Stimulated activated CD8-positive, alpha-beta memory T cell treated with anti-CD3 and anti-CD28 coated beads, Interleukin-2, amount 100 ng/mL, for 1 hour (primary cell): ENCODE measurements at places on chromosomes 11 and 22.

DNA sequence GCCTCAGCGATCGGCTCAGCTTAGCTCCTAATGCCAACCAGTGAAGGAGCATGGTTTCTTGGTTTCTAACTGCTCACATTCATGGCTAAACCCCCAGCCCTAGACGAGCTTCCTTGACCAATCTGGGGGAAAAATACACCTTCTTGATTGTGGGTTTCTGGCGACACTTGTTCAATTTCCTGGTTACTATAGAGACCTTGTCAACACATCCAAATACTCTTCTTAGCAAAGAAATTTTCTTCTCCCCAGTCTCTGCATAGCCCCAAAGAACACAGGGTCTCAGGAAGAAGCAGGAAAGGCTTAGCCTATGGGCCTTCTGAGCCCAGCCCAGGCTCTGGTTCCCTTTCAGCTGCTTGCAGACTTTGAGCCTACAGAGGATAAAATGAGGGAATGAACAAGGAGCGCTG, 88.5 kb upstream of the SYT13 start:
- DNase-seq, result no peak

GRCh38 chr11:119317592-119318239, 786 bp upstream of the MCAM start:
- no peak for DNase-seq

- no peak for DNase-seq
These were observed 423.5 kb upstream of the B3GAT1 start for GRCh38 chr11:134835561-134835960.

GRCh38 chr11:111604392-111605009, 2.3 kb downstream of the SIK2 start:
- no peak for DNase-seq

DNA sequence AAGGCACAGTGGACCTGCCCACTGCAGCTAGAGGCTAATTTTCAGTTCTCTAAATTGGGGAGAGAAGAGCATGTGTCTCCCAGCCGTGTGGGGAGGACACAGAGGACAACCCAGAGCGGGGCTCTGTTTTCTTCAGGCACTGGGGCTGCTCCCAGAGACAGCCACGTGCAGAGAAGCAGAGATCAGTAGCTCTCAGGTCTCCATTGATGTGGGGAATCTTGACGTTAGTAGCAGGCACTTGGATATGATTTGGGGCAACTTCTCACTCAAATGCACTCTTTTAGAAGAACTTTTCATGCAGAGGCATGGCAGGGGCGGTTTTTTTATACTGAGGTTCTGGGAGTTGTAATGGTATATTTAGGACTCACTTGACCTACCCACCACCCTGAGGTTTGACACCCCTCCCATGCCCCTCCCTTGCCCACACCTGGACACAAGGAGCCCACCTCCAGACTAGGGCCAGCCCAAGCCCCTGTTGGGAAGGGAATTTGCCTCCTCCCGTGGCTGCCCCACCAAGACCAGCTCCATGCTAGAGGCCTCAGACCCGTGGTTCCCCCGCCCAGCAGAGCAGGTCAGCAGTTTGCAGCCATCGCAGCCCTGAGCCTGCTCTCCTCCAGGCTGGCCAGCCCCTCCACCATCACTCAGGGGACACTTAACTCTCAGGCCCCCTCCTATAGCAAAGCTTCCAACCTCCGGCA, 94.2 kb upstream of the RTL6 start:
- DNase-seq, result no peak

DNA sequence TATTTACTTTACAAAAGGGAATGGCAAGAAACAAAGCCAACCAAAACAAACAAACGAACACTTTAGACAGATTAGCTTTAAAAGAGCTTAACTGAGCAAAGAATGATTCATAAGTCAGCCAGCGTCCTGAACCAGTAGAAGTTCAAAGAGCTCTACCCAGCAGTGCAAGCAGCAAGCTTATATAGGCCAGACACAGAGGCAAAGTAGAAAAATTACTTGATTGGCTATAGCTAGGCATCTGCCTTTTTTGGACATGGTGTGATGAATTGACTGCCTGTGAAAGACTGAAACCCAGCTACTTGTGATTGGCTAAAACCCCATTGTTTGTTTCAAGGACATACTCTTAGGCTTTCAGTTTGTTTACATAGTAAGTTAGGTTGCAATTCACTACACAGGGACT, 2120.0 kb upstream of the RAG2 start:
- DNase-seq, result no peak

DNA sequence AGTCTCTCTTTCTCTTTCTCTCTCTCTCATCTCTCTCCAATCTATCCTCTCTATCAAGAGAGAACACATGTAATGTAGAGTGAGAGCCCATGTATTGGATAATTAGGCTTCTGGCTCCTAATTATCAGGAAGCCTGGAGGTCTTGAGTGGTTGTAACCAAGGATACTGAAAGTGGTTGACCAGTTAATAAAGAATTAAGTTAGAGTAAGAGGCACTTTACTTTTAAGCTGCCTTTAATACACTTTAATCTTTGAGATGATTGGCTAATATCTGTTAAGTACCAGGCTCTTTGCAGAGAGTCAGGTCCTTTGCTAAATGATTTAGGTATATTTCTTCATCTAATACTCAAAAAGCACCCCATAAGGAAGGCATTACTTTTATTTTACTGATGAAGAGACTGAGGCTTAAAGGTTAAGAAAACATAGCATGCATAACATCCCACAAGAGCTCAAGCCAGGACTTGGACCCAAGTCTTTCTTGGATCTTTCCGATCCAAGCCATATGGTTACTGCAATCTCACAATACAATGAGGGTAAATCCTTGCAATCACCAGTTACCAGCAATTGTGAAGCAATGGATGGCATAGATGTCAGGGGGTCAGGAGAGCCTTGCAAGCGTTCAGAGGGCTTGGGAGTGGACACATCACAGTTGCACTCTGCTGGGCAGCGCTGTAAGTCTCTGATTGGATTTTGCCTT, 22.1 kb downstream of the CD44 start:
- DNase-seq, result no peak

DNA sequence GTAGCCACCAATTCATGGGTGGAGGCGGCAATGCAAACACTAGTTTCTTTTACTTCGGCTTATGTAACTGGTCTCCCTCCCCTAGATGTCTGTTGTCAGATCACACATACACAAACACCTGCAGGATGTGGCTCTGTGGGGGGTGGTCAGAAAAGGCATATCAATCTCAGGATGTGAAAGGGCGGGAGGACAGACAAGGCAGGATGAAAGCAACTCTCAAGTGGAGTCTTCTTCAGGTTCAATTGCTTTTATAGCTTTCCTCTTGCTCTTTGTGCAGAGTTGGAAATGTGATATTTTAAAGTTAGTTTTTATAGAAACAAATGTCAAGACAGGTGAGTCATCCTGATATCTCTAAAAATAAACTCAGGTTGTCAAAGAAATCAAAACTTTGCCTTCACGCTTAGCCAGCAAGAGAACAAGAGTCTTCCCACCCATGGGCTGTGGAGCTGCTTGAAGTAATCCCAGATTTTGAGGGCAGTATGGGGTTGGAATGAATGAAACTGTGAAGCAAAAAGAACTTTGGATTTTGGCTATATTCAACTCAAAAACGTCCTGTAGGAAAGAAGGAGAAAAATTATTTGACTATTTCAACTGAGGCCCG, 423.4 kb downstream of the GUCY1A2 start:
- no peak for DNase-seq

GRCh38 chr22:35605369-35605680, 11.8 kb downstream of the MB start:
- DNase-seq, result no peak
